Muscle of arm (tissue), 14 donors: ENCODE measurements at places on chromosomes 3 and 15.

DNA sequence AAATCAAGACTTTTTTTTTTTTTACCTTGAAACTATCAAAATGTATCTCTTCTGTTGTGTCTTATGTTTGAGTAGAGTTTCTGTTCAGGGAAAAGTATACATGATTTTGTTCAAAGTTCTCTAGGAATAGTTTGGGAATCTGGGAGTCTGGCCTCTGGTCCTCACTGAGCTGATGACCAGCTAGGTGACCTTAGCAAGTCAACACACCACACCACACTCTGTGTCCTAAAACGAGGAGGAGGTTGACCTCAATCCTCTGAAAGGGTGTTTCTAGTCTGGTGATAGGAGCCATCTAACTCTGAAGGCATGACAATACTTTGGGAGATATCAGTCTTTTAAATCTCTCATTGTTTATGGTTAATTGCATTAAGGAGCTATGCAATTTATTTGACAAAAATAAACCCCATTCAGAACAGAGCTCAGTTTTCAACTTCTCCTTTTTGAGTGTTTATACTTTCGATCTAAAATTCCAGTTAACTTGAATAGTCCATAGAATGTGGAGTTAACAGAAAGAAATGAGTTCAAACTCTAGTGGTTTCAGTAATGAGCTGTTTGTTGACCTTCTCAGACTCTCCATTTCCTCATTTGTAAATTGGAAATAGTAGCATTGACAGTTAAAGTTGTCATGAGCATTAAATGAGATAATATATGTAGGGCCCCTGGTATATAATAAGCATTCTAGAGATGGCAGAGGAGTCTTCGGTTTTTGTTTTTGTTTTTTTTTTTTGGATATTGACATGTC lies 112.2 kb upstream of the LRRN1 start:
- no peak for DNase-seq

- DNase-seq = no peak
Observed at GRCh38 chr3:45940004-45940780, 3.1 kb upstream of the CXCR6 start.

DNA sequence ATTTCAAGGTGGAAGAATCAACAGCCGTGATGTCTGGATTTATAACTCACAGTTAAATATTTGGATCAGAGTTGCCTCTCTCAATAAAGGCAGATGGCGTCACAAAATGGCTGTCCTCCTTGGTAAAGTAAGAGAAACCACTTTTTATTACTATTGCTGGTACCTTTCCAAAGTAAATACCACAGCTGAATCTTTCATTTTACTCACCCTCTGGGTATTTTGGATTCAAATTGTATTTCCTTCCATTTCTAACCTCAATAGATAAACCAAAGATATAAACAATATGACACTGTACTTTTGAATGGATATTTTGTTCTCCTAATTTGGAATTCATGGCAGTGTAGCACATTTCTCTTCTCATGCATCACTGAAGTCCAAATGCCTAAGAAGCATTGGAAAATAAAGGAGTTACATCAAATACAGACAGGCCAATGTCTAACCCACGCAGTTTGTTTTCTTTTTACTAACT lies 29.5 kb downstream of the KLHL24 start:
- no peak for DNase-seq

DNA sequence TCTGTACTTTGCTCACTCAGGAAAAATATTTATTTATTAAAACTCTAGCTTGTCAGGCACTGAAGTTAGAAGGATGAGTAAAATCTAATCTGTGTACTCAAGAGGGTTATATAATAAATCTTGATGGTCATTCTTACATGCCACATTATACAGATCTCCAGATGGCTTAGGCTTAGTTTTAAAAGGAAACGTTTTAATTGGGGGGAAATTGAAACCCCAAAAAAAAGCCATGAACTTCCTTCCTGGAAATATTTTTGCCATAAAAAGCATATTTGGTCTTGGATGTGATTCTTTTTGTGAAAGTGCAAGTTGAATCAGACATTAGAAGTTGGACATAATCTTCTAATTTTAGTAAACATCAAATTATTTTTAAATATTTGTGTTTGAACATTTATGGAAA lies 6.0 kb downstream of the SENP8 start:
- no peak for DNase-seq

GRCh38 chr3:149142682-149143081 lies 13.2 kb downstream of the HPS3 start:
- no peak for DNase-seq

DNA sequence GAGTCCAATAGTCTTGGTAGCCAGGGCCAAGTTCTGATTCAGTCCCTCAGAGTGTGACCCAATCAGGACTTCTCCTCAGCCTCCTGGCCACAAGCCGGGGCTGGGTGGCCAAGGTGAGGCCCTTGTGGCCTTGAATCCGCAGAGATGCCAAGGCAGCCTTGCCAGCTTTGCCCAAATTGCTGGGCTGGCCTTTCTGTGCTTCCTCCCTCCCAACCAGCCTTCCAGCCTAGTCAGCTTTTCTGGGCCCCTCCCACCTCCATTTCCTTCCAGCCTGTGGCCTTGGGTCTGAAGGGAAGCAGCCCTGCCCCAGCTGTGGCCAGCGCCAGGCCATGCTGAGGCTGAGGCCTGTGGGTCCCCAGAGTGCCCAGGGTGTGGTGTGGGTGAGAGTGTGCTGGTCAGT lies 34.3 kb upstream of the ANKDD1A start:
- DNase-seq = no peak

DNA sequence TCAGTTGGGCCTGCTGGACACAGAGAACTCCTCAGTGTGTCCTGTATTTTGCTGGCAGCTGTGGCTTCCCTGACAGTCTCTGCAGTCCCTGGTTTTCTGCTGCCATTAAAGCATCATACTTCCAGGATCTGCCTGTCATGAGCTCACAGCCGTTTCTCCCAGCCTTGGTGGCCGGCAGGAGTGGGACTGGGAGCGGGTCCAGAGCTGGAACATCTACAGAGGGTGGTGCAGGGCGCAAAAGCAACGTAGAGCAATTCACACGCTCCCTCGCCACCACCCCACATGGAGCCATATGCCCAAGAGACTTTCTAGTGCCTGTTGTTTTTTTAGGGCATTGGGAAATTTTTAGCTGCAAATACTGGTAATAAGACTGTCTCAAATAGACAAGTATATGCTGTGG lies 33.6 kb downstream of the ABTB1 start:
- DNase-seq = no peak

GRCh38 chr15:95457520-95457919 lies 873.0 kb upstream of the NR2F2 start:
- no peak for DNase-seq

DNA sequence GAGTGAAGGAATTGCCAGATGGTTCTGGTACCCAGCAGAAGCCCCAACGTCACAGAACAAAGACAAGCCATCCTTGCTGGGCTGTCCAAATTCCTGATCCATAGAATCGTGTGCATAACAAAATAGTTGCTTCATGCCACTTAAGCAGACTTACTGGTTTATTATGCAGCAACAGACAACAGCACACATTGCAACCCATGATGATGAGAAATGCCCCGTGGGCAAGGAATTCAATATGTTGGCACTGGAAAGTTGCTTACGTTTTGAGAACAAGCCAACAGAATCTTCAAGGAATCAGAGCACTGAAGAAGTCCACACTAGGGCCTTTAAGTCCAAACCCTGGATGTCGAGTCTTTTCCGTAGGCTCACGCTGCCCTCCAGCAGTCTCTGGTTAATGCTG lies 40.3 kb downstream of the CCR4 start:
- no peak for DNase-seq

- no peak for DNase-seq
Observed at GRCh38 chr3:184512621-184513020, 49.0 kb upstream of the EPHB3 start.

DNA sequence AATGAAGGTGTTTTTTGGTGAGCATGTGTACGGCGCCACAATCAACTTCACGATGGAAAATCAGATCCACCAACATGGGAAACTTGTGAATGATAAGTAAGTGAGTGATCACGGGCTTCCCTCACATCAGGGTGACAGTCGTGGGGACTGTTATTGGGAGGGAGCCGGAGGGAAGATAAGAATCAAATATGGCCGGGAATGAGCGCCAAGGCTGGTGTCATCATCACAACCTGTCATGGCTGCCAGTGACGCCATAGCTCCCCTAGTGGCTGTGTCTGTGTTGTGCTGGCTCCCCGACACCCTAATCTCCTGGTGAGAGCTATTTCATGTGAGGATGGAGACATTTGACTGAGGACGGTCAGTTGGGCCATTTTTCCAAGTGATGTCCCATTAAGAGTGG lies 168.5 kb downstream of the SV2B start:
- DNase-seq = no peak

DNA sequence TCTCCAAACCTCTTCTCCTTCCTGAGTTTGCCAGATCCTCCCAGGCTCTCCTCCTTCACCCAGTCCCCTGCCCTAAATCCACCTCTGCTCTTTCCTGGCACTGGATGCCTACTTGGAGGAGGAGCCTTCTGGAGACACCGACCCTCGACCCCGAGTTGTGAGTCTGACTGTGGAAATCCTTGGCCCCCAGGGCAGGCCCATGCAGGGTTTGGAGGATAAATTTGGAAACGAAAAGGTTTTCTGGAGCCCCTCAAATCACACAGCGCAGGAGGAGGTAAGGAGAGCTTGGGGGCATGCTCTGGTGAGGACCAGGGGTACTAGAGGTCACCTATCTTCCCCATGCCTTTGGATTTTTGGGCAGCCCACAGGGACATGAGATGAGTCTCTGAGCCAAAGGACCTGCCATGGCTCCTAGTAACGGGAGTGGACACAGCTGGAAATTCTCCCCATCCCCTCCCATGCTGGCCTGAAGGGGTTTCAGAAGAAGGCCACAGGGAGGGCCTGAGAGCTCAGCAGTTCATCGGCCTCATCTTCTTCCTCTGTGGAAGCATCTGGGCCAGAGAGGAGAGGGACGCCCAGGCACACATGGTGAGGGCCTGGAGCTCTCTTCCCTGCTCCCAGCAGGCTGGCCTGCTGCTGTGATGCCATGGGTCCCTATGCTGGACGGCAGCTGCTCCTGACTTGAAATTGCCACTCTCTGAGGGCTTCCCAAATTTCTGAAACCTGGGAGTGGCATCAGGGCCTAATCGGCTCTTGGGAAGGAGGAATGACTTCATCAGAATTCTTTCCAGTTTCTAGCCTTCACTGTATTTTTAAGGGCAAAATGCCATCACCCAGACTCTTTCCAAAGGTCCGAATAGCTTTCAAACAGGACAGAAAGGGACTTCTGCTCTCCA lies 68.6 kb upstream of the ITGA11 start:
- no peak for DNase-seq

DNA sequence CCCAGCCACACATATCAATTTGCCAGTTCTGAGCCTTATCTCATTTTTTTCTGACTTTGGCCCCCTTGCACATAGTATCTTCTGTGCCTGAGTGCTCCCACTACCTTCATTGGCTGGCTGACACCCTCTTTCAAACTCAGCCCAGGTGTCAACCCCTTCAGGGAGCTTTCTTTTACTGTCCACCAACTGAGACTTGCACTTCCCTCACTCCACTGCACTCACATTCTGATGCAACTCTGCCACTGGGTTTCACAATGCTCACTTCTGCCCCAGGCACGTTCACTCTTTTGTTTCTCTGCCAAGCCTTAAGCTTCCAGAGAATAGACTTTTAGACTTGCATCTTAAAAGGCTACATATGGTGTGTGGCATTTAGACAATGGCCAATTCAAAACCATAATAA lies 101.5 kb upstream of the CBLB start:
- no peak for DNase-seq

GRCh38 chr15:77180270-77180669 lies 109.4 kb upstream of the TSPAN3 start:
- no peak for DNase-seq

- no peak for DNase-seq
Observed at GRCh38 chr3:130699765-130700164, 46.9 kb downstream of the PIK3R4 start.

DNA sequence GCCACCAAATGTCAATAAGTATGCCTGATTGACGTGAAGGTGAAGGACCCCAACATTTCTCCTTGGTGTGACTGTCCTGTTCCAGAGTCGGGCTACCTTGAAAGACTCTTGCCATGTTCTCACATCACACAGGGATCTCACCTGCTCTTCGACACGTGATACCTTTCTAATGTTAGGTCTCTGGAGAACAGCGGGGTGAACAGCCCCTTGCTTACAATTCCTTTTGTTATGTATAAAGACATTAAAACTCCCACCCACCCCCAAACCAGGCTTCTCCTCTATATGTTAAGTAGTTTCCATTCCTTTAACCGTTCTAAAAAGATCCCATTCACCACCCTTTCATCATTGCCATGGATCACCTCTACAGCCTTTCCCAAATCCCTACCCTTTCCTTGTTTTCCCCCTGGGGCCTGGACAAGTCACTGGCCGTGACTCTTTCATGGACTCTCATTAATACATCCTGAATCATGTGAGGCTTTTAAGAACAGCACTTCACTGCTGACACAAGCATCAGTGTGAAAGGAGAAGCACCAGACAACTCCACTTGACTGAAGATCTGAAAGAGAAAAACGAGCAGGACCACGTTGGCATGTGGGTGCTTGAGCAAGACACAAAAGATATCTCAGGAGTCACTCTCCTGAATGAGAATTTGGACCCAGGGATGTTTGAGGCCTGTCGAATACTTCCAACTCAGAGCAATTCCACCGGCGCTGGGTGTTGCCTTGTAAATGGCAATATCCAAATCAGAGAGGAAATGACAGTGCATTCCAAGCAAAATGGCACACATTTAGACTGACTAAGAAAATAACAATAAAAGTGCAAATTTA lies 115.0 kb downstream of the FOXP1 start:
- no peak for DNase-seq

DNA sequence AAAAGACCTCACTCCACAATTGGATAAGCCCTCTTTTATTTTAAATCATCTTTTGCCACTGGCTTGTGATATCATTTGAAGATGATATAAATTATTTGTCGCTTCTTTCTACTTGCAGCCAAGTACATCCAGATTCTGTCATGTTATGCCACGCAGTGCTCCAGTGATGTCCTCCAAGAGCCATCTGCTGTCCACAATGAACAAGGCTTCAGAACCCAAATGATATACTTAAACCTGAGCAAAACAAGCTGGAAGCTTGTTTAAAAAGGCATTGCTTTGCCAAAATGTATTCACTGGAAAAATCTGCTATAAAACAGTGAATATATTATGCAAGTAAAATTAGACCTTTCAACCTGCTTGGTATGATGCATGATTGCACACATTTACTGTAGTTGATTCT lies 58.8 kb upstream of the ARL6 start:
- no peak for DNase-seq

- DNase-seq = no peak
Observed at GRCh38 chr15:74767167-74768098, 14.4 kb upstream of the CSK start.
